Endothelial cell (in vitro differentiated cells): ENCODE measurements at places on chromosomes 12 and 14. TPM values are rescaled to one million over a fixed set of nuclear protein-coding genes. Genes with fewer than 3 reads are reported as not detected.

Gene GPR162
- total RNA-seq: 52.7 TPM

- H3K4me1 ChIP-seq: peaks cover 44% of the 10 kb centered on the region
- peak overlapping the region; percentile 89 for H3K27ac ChIP-seq
- H3K27me3 ChIP-seq: peaks cover 9% of the 10 kb centered on the region
These were observed 1.9 kb downstream of the MLXIP start for GRCh38 chr12:122080149-122081082.

Gene GPR137C
- 3.3 TPM for total RNA-seq

Gene RAD9B
- 0.54 TPM for total RNA-seq

Gene BCL2L14
- total RNA-seq: 0.64 TPM

Gene STYK1
- total RNA-seq: 11.4 TPM

- no peak overlapping the region for H3K27ac ChIP-seq
- no peaks in the 10 kb centered on the region for H3K4me1 ChIP-seq
- H3K27me3 ChIP-seq: no peaks in the 10 kb centered on the region
- H3K36me3 ChIP-seq: no peaks in the 10 kb centered on the region
These were observed 78.1 kb downstream of the KSR2 start for GRCh38 chr12:117890644-117891043.

DNA sequence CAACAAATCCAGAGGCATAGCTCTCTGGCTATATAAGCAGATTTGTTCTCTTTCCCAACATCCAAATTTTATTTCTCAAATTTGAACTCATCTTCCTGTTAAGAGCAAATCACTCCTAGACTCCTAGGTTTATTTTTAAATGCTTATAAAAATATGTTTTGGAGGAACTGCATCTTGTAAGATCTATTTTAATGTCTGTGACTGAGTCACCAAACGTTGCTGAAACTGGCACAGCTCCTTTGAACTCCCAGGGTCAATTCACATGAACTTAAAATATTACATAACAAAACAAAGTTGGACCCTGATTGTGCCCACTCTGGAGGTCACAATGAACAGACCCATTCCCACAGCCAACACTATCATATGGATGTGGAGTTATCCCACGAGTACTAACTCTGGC is 23.9 kb downstream of the ANAPC7 start:
- no peak overlapping the region for H3K27ac ChIP-seq
- DNase-seq: no peak
- H3K36me3 ChIP-seq: peaks cover 31% of the 10 kb centered on the region
- no peak overlapping the region for H3K4me3 ChIP-seq
- H3K27me3 ChIP-seq: peaks cover 2% of the 10 kb centered on the region

GRCh38 chr12:56034586-56035332 is 7.0 kb upstream of the RPS26 start:
- DNase-seq: no peak
- peaks cover 1% of the 10 kb centered on the region for H3K27me3 ChIP-seq
- peaks cover 4% of the 10 kb centered on the region for H3K4me1 ChIP-seq

- DNase-seq: no peak
- peaks cover 12% of the 10 kb centered on the region for H3K4me1 ChIP-seq
- H3K4me3 ChIP-seq: no peak overlapping the region
These were observed 165.8 kb downstream of the TMTC2 start for GRCh38 chr12:82852529-82852928.

DNA sequence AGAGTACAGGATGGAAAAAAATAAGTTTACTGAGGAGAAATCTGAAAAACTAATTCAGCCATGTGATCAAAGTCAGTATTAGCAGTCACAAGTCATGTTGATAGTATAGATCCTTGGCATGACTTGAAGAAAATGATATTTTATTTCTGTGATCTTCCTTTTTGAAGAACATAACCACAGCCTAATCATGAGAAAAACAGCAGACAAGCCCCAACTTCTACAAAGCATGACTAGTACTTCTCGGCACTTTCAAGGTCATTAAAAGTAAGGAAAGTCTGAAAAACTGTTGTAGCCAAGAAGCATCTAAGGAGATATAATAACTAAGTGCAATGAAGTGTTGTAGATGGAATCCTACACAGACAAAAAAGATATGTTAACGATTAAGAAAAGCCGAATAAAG is 264.1 kb upstream of the FOXG1 start:
- no peak overlapping the region for H3K4me3 ChIP-seq
- H3K36me3 ChIP-seq: no peaks in the 10 kb centered on the region
- H3K4me1 ChIP-seq: no peaks in the 10 kb centered on the region
- H3K27ac ChIP-seq: no peak overlapping the region

DNA sequence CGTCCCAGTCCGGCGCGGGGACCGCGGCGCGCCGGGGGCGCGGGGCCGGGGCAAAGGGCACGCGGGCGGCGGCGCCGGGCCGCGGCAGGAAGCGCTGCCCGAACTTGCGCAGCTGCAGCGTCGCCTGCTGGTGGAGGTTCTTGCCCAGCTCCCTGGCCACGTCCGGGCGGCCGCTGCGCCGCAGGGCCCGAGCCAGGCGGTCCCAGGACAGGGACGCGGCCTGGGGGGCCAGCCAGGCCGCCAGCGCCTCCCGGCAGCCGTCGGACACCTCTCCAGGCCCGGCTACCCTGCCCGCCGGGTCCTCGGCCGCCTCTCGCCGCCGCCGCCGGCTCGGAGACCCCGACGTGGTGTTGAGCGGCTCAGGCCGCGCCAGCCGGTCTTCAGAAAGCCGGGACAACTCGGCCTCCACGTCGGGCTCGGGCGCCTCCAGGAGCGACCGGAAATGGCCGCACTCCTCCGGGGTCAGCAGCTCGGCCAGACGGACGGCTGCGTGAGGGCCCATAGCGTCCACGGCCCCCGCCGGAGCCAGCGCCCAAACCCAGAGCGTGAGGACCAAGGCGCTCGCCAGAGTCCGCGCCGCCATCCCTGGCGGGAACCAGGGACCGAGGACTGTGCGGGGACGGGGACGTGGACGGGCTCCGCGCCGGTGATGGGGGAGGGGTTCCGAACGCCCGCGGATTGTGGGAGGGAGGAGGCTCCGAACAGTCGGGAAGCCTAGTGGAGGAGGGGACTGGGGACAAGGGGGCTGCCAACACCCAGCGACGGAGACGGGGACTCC is 34.0 kb downstream of the FIGNL2 start:
- peak; percentile 87 for DNase-seq
- peak overlapping the region; percentile 87 for H3K4me3 ChIP-seq
- peak overlapping the region; percentile 89 for H3K27ac ChIP-seq
- peaks cover 23% of the 10 kb centered on the region for H3K4me1 ChIP-seq
- H3K27me3 ChIP-seq: peaks cover 30% of the 10 kb centered on the region

DNA sequence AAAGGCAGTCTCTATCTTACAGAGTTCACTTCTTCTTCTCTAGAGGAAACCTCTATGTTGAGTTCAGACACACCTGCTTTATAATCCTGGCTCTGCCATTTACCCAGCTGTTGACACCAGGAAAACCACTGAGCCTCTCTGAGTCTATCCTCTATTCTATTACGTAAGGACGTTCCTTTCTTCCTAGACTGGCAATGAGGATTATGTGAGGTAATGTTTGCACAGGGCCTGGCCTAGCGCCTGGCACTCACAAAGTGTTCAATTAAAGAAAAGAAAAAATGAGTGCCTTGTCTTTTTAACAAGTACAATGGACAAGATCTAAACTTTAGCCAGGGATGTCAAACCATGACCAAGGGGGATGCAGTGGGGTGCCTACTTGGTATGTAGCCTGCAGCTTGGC is 641.9 kb upstream of the TBX3 start:
- H3K27me3 ChIP-seq: peaks cover 1% of the 10 kb centered on the region
- no peak for DNase-seq
- no peaks in the 10 kb centered on the region for H3K36me3 ChIP-seq
- H3K27ac ChIP-seq: no peak overlapping the region
- H3K4me1 ChIP-seq: no peaks in the 10 kb centered on the region

Gene SHMT2
- 63.3 TPM for total RNA-seq

Gene ABCC9
- total RNA-seq: 1.2 TPM

GRCh38 chr12:83613586-83614110 is 926.9 kb downstream of the TMTC2 start:
- H3K27ac ChIP-seq: no peak overlapping the region
- no peaks in the 10 kb centered on the region for H3K36me3 ChIP-seq
- no peaks in the 10 kb centered on the region for H3K4me1 ChIP-seq
- no peak overlapping the region for H3K4me3 ChIP-seq
- no peak for DNase-seq
- H3K27me3 ChIP-seq: no peaks in the 10 kb centered on the region

Gene MAPKAPK5
- 48.8 TPM for total RNA-seq

- H3K27me3 ChIP-seq: no peaks in the 10 kb centered on the region
- H3K36me3 ChIP-seq: no peaks in the 10 kb centered on the region
- H3K27ac ChIP-seq: no peak overlapping the region
These were observed 941.5 kb upstream of the MDGA2 start for GRCh38 chr14:48616931-48617330.

Gene ALDH1L2
- 1.4 TPM for total RNA-seq

Gene AHNAK2
- 26.9 TPM for total RNA-seq

DNA sequence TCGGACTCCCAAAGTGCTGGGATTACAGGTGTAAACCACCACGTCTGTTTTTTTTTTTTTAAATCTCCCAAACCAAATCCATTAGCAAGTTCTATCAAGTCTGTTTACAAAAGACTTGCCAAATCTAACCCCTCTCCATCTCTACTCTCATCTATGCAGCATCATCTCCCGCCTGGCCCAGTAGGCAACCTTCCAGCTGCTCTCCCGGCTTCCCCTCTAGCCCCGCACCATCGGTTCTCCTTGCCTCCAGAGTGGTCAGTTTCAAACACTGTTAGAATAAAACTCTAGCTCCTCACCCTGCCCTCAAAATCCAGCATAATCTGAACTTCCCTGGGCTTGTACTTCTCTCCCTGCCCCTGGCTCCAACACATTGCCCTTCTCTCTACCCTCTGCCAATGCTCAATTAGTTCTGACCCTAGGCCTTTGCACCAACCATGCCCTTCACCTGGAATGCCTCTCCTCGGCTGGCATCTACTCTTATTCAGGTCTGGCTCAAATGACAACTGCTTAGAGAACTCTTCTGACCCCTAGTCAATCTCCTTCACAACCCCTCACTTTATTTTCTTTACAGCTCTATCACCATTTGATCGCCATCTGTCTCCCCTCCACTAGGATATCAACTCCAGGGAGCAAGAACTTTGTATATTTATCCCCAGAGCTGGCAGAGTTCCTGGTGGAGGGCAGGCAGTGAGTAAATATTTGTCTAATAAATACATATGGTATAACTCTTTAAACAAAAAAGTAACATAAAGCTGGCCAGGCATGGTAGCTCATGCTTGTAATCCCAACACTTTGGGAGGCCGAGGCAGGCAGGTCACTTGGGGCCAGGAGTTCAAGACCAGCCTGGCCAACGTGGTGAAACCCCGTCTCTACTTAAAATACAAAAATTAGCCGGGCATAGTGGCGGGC is 4.9 kb downstream of the WSB2 start:
- peaks cover 15% of the 10 kb centered on the region for H3K36me3 ChIP-seq
- H3K4me3 ChIP-seq: no peak overlapping the region

DNA sequence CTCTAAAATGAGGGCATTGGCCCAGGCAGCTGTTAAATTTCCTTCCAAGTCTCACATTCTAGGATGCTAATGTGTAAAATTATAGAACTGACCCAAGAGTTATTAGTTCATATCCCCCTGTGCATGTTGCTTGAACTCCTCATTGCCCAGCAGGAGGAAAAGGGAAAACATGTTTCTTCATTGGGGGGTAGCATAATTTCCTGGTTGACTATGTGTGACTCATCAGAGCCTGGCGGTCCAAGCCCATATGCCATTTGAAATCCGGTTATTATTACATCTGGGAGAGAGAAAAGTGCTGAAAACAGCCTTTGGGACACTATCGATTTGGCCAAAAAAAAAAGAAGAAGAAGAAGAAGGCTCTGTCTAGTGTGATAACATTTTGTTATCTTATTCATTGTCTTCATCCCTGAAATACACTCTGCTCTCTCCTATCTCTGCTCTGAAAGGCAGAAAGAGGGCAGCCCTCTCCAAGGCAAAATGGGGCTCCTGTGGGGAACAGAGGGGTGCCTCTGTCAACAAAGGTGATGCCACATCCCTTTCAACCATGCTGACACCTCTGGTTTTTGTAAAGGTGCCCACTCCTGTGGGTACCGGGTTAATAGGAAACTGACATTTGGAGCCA is 114.2 kb downstream of the DAD1 start:
- no peak overlapping the region for H3K4me3 ChIP-seq
- DNase-seq: no peak
- H3K27me3 ChIP-seq: peaks cover 5% of the 10 kb centered on the region
- no peaks in the 10 kb centered on the region for H3K36me3 ChIP-seq
- peaks cover 62% of the 10 kb centered on the region for H3K4me1 ChIP-seq
- H3K27ac ChIP-seq: no peak overlapping the region

Gene LTB4R
- 9.5 TPM for total RNA-seq

GRCh38 chr12:69247268-69248018 is 8.1 kb downstream of the CPSF6 start:
- H3K4me1 ChIP-seq: peaks cover 2% of the 10 kb centered on the region
- H3K27me3 ChIP-seq: no peaks in the 10 kb centered on the region
- no peaks in the 10 kb centered on the region for H3K36me3 ChIP-seq
- H3K27ac ChIP-seq: no peak overlapping the region
- no peak overlapping the region for H3K4me3 ChIP-seq

DNA sequence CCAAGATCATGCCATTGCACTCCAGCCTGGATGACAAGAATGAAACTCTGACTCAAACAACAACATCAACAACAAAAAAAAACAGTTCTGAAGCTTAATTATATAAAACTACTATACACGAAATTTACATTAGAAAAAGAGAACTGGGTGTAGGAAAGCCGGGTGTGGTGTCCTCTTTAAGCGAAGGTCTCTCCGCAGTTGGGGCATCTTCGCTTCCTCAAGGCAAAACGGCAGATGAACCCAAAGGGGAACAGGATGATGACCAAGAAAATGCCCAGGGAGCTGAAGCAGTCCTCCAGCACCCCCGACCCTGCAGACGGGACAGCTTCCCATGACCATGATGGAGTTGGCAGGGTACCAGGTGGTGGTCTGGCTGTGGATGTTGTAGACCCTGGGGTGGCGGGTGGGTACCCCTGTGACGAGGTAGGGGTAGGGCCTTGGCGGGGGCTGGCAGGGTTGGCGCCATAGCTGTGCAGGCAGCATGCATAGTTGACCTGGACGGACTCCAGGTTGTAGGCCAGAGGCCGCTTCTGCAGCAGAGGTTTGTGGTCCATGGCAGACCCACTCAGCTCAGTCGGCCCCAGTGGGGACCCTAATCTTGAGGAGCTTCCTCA is 18.2 kb upstream of the BCAT1 start:
- H3K4me1 ChIP-seq: no peaks in the 10 kb centered on the region
- H3K27ac ChIP-seq: no peak overlapping the region
- no peak overlapping the region for H3K4me3 ChIP-seq
- H3K27me3 ChIP-seq: peaks cover 2% of the 10 kb centered on the region
- peaks cover 3% of the 10 kb centered on the region for H3K36me3 ChIP-seq

GRCh38 chr14:95413289-95414215 is 93.8 kb upstream of the CLMN start:
- no peak for DNase-seq
- peaks cover 6% of the 10 kb centered on the region for H3K27me3 ChIP-seq
- H3K4me1 ChIP-seq: peaks cover 11% of the 10 kb centered on the region
- no peak overlapping the region for H3K4me3 ChIP-seq
- no peaks in the 10 kb centered on the region for H3K36me3 ChIP-seq

Gene EVL
- total RNA-seq: 142 TPM

DNA sequence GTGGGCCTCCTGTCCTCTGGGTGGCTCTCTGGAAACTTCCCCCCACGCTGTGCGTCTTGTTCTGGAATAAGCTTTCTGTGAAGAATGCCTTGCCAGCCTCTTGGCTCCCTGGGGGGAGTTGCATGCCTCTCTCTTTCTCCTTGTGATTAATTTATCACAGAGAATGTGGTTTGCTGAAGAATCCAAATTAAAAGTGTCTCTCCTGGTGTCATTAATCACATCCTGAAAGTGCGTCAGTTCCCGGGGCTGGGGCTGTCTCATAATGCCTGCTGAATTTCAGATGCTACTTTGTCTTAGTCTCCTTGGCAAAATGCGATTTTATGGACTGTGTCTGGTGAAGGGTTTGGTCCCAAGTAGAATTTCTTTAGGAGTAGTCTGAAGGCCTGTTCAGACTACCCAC is 787.7 kb upstream of the TMEM132C start:
- no peaks in the 10 kb centered on the region for H3K4me1 ChIP-seq
- no peak overlapping the region for H3K27ac ChIP-seq
- H3K27me3 ChIP-seq: peaks cover 6% of the 10 kb centered on the region

Gene EPYC
- total RNA-seq: not detected

Gene C3AR1
- 0.49 TPM for total RNA-seq

Gene PZP
- total RNA-seq: 2.2 TPM
